GM12865 (cell line): ENCODE measurements at places on chromosomes 5 and 9.

DNA sequence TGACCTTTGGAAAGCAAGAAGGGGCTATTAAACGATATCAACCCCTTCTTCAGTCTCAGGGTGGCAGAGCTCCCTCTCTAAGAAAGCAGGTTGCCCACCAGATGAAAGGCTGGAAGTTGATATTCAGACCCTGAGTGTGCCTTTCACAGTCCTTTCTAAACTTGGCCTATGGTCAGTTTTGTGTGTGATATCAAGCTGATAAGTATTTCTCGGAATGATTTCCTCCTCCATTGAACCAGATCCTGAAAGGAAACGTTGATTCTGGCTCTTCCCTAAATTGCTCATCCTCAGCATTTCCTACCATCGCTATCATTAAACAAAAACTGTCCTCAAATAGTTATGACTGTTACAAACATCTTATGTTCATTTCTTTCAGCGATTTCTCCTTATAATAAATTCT is 130.4 kb downstream of the CEMIP2 start:
- DNase-seq, result no peak

DNA sequence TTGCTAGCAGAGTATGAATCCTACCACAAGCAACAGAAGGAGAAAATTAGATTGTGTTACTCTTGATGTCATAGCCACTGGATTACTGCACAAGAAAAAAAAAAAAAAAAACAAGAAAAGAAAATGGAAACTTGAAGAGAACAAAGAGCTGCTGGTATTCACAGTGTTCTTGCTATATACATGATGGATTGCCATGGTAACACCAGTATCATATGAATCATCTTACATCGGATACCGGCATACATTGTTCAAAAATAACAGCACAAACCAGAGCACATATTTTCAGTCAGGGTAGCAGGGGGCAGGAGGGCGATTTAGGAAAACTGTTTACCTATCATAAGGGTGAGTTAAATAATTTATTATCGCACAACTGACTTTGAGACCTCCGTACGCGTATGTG is 472.9 kb downstream of the PDE4D start:
- no peak for DNase-seq

- no peak for DNase-seq
Observed at GRCh38 chr5:134523543-134524271, 1.8 kb upstream of the JADE2 start.

DNA sequence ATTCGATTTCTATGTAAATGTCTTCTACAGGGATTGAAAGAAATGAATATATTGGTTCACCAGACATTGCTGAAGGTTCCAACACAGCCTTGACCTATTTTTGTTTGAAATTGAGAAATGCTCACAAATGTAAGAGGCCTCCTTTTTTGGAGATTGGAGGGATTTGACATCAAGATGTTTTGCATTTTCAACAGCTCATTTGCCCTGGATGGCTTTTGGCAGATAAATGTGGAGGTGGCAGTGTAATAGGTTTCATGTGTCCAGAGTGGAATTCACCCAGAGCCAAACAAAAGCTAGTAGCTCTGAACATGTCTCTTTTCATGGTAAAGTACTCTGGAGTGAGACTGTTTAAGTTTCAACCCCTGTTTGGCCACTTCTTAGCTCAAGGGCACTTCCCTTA is 77.3 kb downstream of the PALM2AKAP2 start:
- no peak for DNase-seq

DNA sequence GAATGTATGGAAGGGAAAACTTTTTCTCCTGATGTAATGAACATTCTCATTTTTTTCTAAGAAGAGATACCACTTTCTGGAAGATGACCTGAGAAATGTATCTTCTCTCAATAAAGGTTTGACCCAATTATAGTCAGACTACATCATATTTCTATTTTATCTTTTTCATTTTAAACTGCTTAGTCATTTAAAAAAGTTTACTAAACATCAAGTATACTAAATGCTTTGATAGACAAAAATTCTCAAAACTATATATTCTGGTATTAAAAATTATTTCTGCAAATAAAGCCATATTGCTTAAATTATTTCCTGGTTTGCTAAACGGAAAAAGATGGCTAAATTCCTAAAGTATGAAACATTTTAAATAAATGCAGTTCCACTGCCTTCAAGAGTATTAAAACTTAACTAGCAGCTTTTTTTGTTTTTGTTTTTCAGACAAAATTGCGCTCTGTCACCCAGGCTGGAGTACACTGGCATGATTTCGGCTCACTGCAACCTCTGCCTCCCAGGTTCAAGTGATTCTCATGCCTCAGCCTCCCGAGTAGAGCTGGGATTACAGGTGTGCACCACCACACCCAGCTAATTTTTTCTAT is 37.1 kb downstream of the FBXW11 start:
- DNase-seq, result no peak

GRCh38 chr9:95197692-95198271 is 119.7 kb downstream of the FANCC start:
- DNase-seq, result no peak

GRCh38 chr5:119395080-119395836 is 39.4 kb downstream of the TNFAIP8 start:
- peak; percentile 71 for DNase-seq

- no peak for DNase-seq
Observed at GRCh38 chr5:90337449-90338052, 72.0 kb downstream of the CETN3 start.

- DNase-seq, result peak; percentile 11
Observed at GRCh38 chr9:78958892-78959291, 612.9 kb upstream of the TLE4 start.

DNA sequence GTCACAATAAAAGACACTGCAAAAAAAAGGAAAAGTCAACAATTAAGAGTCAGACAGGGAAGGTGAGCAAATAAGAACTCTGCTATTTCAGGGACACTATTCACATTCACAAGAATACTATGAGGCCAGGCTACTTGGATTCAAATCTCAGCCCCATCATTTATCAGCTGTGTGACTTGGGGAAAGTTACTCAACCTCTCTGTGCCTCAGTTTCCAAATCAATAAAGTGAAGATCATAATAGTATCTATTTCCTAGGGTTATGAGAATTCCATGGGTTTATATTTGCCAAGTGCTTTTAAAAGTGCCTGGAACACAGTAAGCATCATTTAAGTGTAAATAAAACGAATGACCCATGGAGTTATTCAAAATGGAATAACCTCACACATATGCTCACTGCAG is 56.4 kb downstream of the ALDH7A1 start:
- no peak for DNase-seq

DNA sequence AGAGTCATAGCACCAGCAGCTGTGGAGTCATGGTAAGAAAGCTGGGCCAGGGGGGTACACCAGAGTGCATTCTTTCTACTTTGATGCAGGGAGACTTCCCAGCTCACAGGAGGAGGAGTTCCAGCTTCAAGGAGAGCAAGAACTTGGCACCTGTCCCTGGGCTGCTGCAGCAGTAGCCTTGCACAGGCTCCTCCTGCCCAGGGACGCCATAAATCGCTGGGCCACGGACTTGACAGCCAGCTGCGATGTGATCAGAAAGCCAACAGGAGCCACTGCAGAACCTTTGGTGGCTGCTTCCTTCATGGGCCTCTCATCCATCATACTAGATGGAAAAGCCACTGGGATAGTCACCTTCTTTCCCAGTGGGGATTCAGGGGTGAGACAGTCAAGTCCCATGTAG is 234.7 kb downstream of the NMUR2 start:
- no peak for DNase-seq

DNA sequence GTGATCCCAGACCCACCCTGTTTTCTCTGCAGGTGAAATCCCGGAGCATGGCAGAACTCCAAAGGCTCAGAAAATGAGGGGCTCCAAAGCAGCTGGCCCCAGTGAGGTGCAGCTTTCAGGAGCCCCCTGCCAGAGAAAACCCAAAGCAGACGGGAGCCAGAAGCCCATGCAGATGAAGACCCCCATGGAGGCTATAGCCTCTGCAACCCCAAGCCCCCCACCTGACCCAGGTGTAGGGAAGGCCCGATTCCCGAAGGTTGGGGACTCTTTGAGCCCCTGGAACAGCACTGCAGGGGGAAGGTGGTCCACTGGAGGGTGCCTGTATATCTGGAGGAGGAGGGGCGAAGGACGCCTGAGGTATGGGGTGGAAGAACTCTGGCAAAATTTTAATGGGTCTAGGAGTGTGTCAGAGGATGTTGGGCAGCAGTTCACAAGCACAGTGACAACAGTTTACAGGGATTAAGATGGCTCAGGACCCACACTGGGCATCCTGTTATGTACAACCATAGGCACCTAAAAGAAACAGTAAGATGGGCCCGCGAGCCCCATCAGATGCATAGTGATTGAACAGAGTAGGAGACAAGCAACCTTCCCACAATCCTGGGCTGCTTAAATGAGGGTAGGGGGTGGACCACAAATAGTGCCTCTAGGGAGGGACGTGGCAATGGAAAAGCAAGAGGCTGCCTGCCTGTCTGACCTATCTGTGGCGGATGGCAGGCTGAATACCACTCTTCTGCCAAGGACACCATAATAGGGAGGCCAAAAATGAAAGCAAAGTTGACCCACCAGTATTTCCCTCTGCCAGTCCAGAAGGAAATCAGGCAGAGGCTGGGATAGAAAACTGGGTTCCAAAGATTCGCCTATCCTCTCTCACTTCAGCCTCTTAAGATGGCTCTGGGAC is 16.4 kb upstream of the ANXA6 start:
- DNase-seq, result no peak

- DNase-seq, result no peak
Observed at GRCh38 chr5:55406292-55406691, 98.5 kb downstream of the MTREX start.
